ENCODE measurements at places on chromosomes 12 and 14.
A peak's percentile ranks its signal among the peaks of the same experiment; 100 is the strongest.

- no peak for DNase-seq
These were observed 255.7 kb upstream of the TMPO start for GRCh38 chr12:98259693-98260092.

GRCh38 chr14:100841761-100842403 lies 16.0 kb downstream of the MEG3 start:
- no peak for DNase-seq

GRCh38 chr12:12020762-12021161 lies 50.0 kb upstream of the BCL2L14 start:
- peak; percentile 27 for DNase-seq

GRCh38 chr12:119479121-119479561 lies 114.4 kb upstream of the TMEM233 start:
- no peak for DNase-seq

DNA sequence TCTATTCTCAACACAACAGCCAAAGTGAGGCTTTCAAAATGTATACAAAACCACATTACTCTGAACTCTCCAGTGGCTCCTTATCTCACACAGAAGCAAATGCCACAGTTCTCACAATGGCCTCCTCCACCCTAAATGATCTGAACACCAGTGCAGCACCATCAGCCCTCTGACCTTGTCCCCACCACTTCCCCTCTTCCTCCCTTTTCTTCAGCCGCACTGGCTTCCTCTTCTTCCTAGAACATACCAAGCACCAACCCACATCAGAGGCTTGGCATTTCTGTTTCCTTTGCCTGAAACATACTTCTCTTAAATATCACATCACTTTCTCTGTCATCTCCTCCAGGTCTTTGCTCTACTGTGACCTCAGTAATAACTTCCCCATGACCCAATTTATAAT lies 66.3 kb downstream of the GPR135 start:
- no peak for DNase-seq

- no peak for DNase-seq
These were observed 135.5 kb upstream of the SFSWAP start for GRCh38 chr12:131575371-131575770.

- DNase-seq = no peak
These were observed 2.4 kb downstream of the RND1 start for GRCh38 chr12:48863291-48863690.

DNA sequence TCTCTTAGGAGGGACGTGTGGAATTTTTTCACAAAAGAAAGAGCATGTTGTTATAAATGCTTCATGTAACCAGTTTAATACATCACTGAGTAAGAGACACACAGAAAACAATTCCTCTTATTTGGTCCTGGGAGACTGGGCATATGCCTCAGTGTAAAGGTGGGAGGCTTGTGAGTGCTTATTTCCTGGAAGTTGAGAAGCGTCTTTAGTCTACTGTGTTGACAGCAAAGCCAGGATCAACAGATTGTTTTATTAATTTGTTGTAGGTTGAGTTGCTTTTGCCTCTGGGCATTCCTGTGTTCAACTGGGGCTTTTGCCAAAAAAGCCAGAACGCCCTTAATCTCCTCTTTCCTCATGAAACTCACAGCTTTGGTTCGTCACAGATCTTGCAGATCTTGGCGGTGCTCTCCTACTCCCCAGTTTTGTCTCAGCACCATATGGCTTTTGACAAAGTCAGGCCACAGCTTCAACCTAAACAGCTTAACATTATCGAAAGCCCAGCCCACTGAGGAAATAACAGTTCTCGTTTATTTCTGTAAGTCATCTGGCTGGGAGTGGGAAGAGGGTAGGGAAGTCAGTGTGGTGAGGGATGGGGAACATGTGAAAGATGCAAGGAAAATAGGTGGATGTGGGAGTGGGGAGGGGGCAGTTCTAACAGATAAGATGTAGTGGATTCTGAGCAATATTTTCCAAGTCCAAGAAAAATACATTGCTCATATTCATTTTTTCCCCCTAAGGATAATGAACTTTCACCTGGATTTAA lies 227.2 kb downstream of the DACT1 start:
- no peak for DNase-seq

DNA sequence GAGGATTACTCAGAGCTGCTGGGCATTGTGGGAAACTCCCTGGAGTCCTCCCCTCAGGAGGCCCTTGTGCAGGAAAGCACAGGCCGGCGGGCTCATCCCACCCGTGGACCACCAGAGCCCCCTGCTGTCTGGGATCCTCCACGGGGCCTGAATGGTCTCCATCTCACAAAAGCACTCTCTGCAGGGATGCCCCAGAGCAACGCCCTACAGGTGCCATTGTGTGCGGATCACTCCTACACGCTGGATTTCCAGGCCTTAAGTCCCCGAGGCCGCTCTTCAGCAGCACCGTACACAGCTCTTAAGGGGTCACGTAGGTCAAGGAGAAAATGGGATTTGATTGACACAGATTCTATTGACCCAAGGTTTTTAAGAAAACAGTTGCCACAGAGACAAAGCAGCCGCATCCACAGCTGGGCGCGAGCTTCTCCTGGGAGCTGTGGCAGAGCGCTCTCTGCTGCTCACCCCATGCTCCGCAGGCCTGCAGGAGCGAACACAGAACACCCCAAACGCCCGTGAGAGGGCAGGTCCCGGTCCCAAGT lies 36.7 kb upstream of the RIMBP2 start:
- no peak for DNase-seq

DNA sequence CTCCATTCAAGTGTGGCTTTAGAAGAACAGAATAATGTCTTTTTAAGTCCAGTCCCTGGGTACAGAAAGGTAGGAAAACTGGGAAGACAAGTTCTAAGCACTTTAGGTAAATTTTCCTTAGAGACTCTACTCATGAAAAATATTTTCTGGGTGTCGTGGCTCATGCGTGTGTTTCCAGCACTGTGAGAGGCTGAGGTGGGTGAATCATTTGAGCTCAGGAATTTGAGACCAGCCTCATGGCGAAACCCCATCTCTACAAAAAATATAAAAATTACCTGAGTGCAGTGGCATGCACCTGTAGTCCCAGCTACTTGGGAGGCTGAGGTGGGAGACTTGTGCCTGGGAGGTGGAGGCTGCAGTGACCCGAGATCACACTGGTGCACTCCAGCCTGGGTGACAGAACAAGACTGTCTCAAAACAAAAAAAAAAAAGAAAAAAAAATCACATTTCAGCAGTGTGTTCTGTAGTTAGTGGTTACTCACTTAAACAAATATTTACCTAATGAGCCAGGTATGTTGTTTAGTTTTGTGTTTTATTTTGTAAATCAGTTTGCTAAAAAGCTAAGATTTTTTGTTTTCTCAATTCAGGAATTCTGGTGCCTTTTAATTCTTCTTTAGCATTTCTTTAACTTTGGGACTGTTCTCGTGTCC lies 52.3 kb upstream of the RD3L start:
- no peak for DNase-seq

GRCh38 chr12:14950982-14951746 lies 10.2 kb downstream of the ARHGDIB start:
- DNase-seq = peak; percentile 14

GRCh38 chr14:103108749-103109207 lies 14.3 kb downstream of the EXOC3L4 start:
- DNase-seq = no peak

DNA sequence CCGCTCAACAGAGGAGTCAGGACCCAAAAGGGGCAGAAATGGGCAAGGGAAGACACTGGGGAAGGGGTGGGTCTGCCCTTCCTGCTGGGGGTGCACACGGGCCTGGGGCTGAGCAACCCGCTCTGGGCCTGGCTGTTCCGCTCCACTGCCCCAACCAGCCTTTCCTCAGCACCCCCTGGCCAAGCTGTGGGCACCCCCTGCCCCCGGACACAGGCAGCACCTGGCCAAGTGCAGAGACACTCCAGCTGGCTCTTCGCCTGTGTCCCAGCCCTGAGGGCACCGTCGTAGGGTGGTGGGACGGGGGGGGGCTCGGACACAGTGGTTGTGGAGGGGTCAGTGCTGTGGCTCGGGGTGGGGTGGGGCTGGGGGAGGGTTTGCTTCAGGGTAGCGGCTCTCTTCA lies 10.3 kb downstream of the PACS2 start:
- no peak for DNase-seq

DNA sequence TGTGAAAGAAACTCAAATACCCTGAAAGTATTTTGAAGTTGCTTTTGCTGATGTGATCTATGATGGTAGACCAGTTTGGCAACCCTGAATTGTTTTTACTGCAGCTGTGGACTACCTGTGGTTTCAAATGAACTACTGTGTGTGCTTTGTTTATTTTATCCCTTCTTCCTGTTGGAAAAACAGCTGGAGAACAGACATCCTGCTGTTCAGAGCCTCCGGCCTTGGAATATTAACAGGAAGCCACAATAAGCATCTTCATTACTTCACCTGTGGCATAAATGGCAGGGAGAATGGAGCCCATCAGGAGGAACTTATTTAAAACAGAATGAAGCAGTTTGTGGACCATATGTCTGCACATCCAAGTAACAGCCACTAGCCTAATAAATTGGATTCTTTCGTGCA lies 104.8 kb downstream of the DUSP6 start:
- DNase-seq = no peak

DNA sequence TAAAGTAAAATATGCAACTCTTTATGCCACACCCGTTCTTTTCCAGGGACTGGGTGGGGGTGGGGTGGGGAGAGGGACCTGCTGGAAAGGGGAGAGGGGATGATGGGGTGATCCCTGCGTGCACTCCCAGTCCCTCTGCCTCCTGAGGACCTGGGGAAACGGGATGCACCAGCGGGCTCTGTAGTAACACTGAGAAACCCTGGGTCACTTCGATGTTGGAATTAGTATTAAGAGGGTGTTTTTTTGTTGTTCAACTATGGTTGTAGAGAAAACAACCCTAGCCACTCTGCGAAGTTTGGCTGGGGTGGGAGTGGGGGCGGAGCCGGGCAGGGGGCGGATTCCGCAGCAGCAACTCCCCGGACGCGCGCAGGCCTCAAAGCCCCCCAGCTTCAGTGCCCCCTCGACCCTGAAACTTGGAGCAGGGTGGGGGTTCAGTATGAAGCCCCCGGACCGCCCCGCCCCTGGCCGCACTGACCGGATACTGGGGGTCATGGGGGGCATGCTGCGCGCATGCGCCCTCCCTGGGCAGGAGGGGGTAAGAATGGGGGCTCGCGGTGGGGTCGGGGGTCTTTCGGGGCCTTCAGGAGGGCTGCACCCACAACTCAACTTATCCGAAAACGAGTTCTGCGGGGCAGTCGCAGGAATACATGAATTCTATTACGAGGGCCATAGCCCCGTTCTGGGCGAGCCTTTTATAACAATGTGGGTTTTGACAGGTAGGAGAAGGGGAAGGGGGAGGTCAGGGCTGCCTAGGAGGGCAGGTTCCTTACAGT lies 1.3 kb upstream of the ARHGEF25 start:
- DNase-seq = no peak

DNA sequence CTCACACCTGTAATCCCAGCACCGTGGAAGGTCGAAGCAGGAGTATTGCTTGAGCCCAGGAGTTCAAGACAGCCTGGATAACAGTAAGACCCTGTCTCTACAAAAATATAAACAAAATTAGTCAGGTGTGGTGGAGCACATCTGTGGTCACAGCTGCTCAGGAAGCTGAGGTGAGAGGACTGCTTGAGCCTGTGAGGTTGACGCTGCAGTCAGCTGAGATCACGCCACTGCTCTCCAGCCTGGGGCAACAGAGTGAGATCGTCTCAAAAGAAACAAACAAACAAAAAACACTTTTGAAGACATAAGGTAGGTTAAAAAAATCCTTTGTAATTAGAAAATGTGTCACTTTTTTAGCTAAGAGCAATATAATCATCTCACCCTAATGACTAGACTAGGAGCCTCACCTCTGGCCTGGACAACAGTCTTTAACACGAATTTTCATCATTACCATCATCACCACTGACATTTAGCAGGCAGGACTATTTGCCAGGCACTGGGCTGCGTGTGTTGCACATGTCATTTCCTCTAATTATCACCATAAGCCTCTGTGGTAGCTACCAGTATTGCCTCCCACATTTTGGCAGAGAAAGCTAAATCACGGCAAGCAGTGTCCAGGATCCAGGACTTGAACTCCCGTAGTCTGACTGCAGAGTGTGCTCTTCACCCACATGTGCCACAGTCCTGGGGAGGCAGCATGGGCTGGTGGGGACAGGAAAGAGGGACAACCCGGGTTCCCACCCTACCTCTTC lies 4.6 kb upstream of the SYCP3 start:
- no peak for DNase-seq

DNA sequence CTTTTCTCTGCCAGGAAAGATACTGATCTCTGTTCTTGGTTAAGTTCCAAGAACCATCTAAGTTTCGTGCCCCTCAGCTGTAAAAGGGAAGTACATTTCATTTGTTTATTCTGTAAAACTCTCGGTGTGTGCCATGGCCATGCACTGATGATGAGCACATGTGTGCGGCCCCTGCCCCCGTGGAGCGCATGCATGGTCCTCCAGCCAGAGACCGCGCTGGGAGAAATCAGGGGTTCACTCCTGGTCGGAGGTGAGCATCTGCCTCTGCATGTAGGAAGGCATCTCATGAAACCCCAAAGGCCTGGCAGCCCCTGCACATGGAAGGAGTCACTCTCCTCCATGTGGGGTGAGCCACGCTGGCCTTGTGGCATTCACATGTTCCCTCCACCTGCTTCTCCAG lies 102.5 kb upstream of the RTL1 start:
- no peak for DNase-seq

- DNase-seq = no peak
These were observed 14.1 kb downstream of the PRKD1 start for GRCh38 chr14:29913566-29913965.

DNA sequence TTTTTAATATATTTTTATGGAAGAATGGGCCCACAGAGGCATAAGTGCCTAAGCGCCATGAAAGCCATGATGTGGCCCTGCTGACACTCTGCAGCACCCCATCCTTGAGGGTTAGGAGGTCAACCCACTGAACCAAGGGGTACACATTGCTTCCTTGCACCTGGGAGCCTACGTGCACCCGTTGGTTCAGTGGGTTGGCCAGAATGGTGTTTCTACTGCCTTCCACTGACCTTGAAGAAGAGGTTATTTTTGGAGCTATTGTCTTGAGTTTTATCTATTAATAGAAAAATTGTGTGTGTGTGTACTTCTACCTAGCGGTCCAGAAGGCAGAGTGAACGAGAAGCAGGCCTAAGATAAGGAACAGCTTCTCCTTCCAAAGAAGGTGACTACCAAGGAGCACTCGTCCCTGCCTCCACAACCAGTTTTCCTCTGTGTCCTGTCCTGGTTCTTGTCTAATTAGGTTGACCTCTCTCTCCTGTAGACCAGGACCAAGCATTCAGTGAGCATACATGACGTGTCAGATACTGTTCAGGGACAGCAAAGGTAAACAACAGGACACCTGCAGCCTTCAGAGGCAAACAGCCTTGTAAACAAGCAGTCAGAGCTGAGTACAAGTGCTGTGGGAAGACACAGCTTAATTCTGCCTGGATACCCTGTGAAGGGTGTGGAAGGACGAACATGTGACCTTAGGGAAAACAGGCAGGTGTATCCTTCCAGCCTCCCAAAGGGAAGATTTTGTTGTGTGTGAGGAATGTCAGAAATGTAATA lies 30.4 kb upstream of the PLEK2 start:
- DNase-seq = no peak

- peak; percentile 7 for DNase-seq
These were observed 11.3 kb downstream of the CACNA1C start for GRCh38 chr12:2064071-2064507.

GRCh38 chr12:2457215-2457932 lies 337.4 kb upstream of the FKBP4 start:
- DNase-seq = no peak

GRCh38 chr12:93333828-93334227 lies 43.9 kb upstream of the NUDT4 start:
- DNase-seq = no peak

- no peak for DNase-seq
These were observed 39.7 kb downstream of the PSMA6 start for GRCh38 chr14:35331605-35332516.

- DNase-seq = no peak
These were observed 295.5 kb downstream of the RMST start for GRCh38 chr12:97758194-97758501.

GRCh38 chr12:4432878-4433744 lies 12.5 kb downstream of the FGF6 start:
- no peak for DNase-seq

Measured in stimulated activated CD4-positive, alpha-beta T cell treated with anti-CD3 and anti-CD28 coated beads, Interleukin-15, amount 100 ng/mL, for 24 hours (primary cell).